ENCODE measurements at places on chromosomes 3 and 15. TPM values are rescaled to one million over a fixed set of nuclear protein-coding genes. Genes with fewer than 3 reads are reported as not detected.

DNA sequence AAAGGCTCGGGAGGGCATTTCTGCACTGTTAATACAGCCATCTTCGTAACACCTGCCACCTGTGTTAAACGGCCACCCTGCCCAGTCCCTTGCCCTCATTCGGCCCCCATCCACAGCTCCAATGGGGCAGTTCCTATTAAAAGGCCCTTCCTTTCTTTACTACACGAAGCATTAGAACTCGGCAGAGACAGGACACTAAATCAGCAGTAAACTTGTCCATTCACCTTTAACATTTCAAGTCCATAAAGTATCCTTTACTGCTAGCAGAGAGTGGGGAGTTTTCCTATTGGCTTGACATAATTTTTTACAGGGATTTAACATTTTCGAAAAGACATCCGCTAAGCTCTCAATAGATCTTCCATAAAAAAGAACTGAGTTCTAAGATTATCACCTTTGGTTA is 76.3 kb downstream of the LRRN1 start:
- H3K4me1 ChIP-seq, result no peaks in the 10 kb centered on the region
- no peak overlapping the region for H3K4me3 ChIP-seq

GRCh38 chr15:91909574-91909973 is 56.1 kb downstream of the SLCO3A1 start:
- H3K4me1 ChIP-seq, result peaks cover 6% of the 10 kb centered on the region
- H3K27ac ChIP-seq, result no peak overlapping the region
- no peak for DNase-seq
- H3K27me3 ChIP-seq, result no peaks in the 10 kb centered on the region
- H3K4me3 ChIP-seq, result no peak overlapping the region
- no peaks in the 10 kb centered on the region for H3K36me3 ChIP-seq

- H3K4me1 ChIP-seq, result no peaks in the 10 kb centered on the region
- DNase-seq, result no peak
- H3K36me3 ChIP-seq, result no peaks in the 10 kb centered on the region
- H3K4me3 ChIP-seq, result no peak overlapping the region
- no peak overlapping the region for H3K27ac ChIP-seq
These were observed 22.1 kb downstream of the HDAC11 start for GRCh38 chr3:13501958-13502790.

GRCh38 chr3:143571548-143571947 is 276.7 kb downstream of the SLC9A9 start:
- DNase-seq, result no peak
- H3K27ac ChIP-seq, result no peak overlapping the region
- H3K4me1 ChIP-seq, result no peaks in the 10 kb centered on the region
- no peaks in the 10 kb centered on the region for H3K27me3 ChIP-seq

DNA sequence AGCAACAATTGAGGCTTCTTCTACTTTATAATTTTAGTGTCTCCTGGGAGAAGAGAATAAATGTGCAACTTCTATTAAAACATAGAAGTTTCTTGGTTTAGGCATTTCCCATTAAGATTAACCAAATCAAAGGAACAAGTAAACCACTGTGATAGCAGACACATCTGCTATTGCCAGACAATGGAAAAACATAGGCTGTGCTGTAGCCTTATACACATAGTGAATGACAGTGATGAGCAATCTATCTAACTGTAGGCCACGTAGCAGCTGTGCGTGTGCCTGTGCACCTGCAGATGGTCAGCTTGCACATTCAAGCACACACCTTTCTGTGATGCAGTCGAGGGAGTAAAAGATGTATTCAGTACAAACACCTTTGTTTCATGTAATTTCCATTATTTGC is 32.7 kb downstream of the GNB4 start:
- H3K36me3 ChIP-seq, result no peaks in the 10 kb centered on the region
- DNase-seq, result no peak
- no peaks in the 10 kb centered on the region for H3K4me1 ChIP-seq
- no peak overlapping the region for H3K27ac ChIP-seq
- no peaks in the 10 kb centered on the region for H3K27me3 ChIP-seq
- no peak overlapping the region for H3K4me3 ChIP-seq

DNA sequence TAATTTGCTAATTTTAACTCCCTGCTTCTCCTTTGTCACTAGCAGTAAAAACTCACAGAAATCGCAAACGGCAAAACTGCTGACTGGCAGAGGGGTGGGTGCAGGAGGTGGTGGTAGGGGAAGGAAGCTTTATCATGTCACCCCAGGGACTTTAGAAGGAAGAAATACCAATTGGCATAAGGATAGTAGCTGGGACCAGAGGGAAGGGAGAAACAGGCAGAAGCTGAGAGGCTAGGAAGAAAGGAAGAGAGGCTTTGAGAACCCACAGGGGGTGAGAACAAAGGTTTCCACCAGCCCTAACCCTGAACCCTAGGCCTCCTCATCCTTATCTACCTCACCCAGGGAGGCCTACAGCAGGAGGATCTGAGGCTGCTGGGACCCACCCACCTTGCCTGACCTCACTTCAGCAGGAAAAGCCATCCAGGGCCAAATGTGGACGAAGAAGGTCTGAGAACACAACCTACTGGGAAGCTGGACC is 10.7 kb downstream of the ITGB5 start:
- H3K36me3 ChIP-seq, result no peaks in the 10 kb centered on the region
- H3K27ac ChIP-seq, result no peak overlapping the region
- no peak overlapping the region for H3K4me3 ChIP-seq
- DNase-seq, result no peak
- peaks cover 25% of the 10 kb centered on the region for H3K27me3 ChIP-seq
- peaks cover 13% of the 10 kb centered on the region for H3K4me1 ChIP-seq

DNA sequence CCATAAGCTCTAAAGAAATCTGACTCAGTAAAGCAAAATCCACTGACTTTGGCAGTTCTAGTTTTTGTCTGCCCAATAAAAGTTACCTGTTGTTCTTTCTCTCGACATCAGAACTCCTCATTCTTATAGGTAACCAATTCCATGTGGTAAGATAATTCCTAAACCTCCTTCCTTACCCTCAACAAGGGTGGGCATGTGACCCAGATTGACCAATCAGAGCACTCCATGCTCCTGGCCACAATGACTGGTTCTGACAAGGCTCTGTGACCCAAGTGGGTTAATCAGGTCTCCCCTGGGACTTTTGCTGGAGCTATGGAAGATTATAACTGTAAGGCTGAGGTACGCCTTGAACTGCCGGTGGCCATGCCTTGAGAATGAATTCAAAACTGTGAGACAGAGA is 31.7 kb downstream of the LINS1 start:
- H3K4me1 ChIP-seq, result peaks cover 44% of the 10 kb centered on the region
- H3K27ac ChIP-seq, result peak overlapping the region; percentile 93
- H3K36me3 ChIP-seq, result peaks cover 29% of the 10 kb centered on the region
- H3K27me3 ChIP-seq, result no peaks in the 10 kb centered on the region
- no peak overlapping the region for H3K4me3 ChIP-seq

GRCh38 chr3:133833267-133833666 is 27.7 kb downstream of the SRPRB start:
- no peak overlapping the region for H3K27ac ChIP-seq
- no peaks in the 10 kb centered on the region for H3K27me3 ChIP-seq
- no peaks in the 10 kb centered on the region for H3K36me3 ChIP-seq
- H3K4me1 ChIP-seq, result no peaks in the 10 kb centered on the region
- H3K4me3 ChIP-seq, result no peak overlapping the region

DNA sequence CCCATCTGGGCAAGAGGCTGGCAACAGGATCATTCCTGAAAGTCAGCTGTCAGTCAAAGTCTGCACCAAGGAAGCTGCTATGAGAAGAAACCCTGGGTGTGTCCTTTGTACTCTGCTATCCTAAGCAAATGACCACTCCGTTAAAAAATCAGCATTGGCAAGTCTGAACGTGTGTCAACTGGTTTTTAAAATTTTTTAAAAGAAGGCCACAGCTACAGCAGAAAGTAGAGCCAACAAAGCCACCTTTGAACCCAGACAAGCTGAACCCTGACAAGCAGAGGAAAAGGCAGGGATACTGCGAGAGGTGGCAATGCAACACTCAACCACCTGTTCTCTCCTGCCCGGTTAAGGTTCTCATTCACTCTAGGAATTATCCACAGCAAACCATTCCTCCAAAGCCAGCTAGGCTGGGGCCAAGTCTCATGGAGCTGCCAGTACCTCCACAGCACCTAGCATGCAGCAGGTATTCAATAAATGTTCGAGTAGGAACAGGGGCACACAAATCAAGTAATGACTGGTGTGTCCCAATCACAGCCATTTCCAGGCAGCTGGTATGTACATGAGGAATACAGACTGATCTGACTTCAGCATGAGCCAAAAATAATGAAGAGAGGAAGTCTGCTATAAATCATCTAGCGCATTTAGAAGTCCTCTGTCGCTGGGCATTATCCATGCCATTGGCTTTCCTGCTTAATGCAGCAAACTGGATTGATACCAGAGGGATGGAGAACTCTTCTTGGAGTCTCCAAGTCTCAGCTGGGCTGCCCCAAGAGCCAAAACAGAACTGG is 76.0 kb downstream of the ADCY5 start:
- peaks cover under 1% of the 10 kb centered on the region for H3K27me3 ChIP-seq
- no peak overlapping the region for H3K4me3 ChIP-seq
- DNase-seq, result no peak
- no peak overlapping the region for H3K27ac ChIP-seq
- no peaks in the 10 kb centered on the region for H3K4me1 ChIP-seq

The PLA2G4D gene
- total RNA-seq, result not detected

- DNase-seq, result no peak
- peaks cover 2% of the 10 kb centered on the region for H3K27me3 ChIP-seq
- H3K27ac ChIP-seq, result no peak overlapping the region
These were observed 266.9 kb downstream of the OCA2 start for GRCh38 chr15:27832237-27832596.

The AHSG gene
- not detected for total RNA-seq

GRCh38 chr3:24986612-24987011 is 441.5 kb upstream of the RARB start:
- no peak overlapping the region for H3K4me3 ChIP-seq
- no peak overlapping the region for H3K27ac ChIP-seq
- no peaks in the 10 kb centered on the region for H3K4me1 ChIP-seq
- H3K36me3 ChIP-seq, result no peaks in the 10 kb centered on the region
- H3K27me3 ChIP-seq, result no peaks in the 10 kb centered on the region
- DNase-seq, result no peak

The TM4SF1 gene
- total RNA-seq, result not detected

The SLC26A6 gene
- 42.2 TPM for total RNA-seq

The PLS1 gene
- total RNA-seq, result 5.3 TPM

The SLC22A13 gene
- 1.0 TPM for total RNA-seq

DNA sequence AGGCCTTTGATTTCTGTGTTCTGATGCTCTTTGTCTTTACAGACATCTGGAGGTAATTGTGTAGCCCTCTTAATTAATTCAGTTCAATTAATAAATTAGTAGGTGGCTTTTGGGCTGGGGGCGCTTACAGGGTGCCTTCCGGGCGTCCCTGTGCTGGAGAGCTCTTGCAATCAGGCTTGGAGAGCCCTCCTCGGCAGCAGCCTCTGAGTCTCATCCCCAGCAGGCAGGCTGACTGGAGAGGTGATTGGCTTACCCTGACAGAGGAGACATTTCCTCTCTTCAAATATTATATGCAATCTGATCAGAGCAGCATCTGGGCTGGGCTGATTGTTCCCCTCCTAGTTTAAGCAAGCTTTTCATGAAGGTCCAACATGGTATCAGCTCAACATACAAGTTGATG is 250.7 kb downstream of the LPP start:
- no peak overlapping the region for H3K4me3 ChIP-seq
- DNase-seq, result no peak
- peaks cover 4% of the 10 kb centered on the region for H3K36me3 ChIP-seq
- H3K27me3 ChIP-seq, result no peaks in the 10 kb centered on the region
- peaks cover 38% of the 10 kb centered on the region for H3K4me1 ChIP-seq
- no peak overlapping the region for H3K27ac ChIP-seq

The ROBO2 gene
- total RNA-seq, result not detected

- H3K36me3 ChIP-seq, result peaks cover 36% of the 10 kb centered on the region
- no peaks in the 10 kb centered on the region for H3K27me3 ChIP-seq
- H3K4me1 ChIP-seq, result peaks cover 73% of the 10 kb centered on the region
- H3K4me3 ChIP-seq, result peak overlapping the region; percentile 90
These were observed 4.2 kb downstream of the FURIN start for GRCh38 chr15:90872486-90873184.

The PRRT3 gene
- 7.9 TPM for total RNA-seq

- DNase-seq, result no peak
- no peaks in the 10 kb centered on the region for H3K4me1 ChIP-seq
- no peaks in the 10 kb centered on the region for H3K36me3 ChIP-seq
- H3K4me3 ChIP-seq, result no peak overlapping the region
These were observed 19.3 kb downstream of the PDZRN3 start for GRCh38 chr3:73605412-73605811.

The ECE2 gene
- total RNA-seq, result not detected

DNA sequence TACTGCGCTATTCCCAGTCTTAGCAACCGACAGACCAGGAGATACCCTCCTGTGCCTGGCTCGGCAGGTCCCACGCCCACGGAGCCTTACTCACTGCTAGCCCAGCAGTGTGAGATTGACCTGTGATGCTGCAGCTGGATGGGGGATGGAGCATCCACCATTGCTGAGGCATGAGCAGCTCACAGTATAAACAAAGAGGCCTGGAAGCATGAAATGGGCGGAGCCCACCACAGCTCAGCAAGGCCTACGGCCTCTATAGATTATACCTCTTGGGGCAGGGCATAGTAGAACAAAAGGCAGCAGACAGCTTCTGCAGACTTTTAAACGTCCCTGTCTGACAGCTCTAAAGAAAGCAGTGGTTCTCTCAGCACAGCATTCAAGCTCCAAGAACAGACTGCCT is 160.3 kb downstream of the ANXA2 start:
- H3K27ac ChIP-seq, result no peak overlapping the region
- peaks cover 28% of the 10 kb centered on the region for H3K27me3 ChIP-seq
- peaks cover 2% of the 10 kb centered on the region for H3K36me3 ChIP-seq

- H3K27ac ChIP-seq, result no peak overlapping the region
- no peak for DNase-seq
- H3K4me1 ChIP-seq, result no peaks in the 10 kb centered on the region
- no peak overlapping the region for H3K4me3 ChIP-seq
- H3K27me3 ChIP-seq, result no peaks in the 10 kb centered on the region
- H3K36me3 ChIP-seq, result no peaks in the 10 kb centered on the region
These were observed 124.0 kb upstream of the ROPN1 start for GRCh38 chr3:124115956-124116355.

The SERINC4 gene
- total RNA-seq, result 0.14 TPM

- H3K4me3 ChIP-seq, result peak overlapping the region; percentile 70
- H3K27ac ChIP-seq, result peak overlapping the region; percentile 97
- no peaks in the 10 kb centered on the region for H3K27me3 ChIP-seq
- peaks cover 75% of the 10 kb centered on the region for H3K4me1 ChIP-seq
- H3K36me3 ChIP-seq, result no peaks in the 10 kb centered on the region
- DNase-seq, result peak; percentile 28
These were observed 22.5 kb downstream of the SLC6A6 start for GRCh38 chr3:14424711-14425580.

GRCh38 chr15:67501836-67502461 is 19.0 kb upstream of the C15orf61 start:
- no peaks in the 10 kb centered on the region for H3K4me1 ChIP-seq
- no peak for DNase-seq
- no peak overlapping the region for H3K27ac ChIP-seq
- H3K36me3 ChIP-seq, result no peaks in the 10 kb centered on the region

The MAP6D1 gene
- 1.4 TPM for total RNA-seq

The NBEAL2 gene
- 84.0 TPM for total RNA-seq

The ATP10A gene
- 21.9 TPM for total RNA-seq

The MME gene
- not detected for total RNA-seq
